ENCODE measurements at places on chromosomes 1 and 21. TPM values are rescaled to one million over a fixed set of nuclear protein-coding genes. Genes with fewer than 3 reads are reported as not detected.

TMPRSS2 gene
- total RNA-seq, result not detected

WLS gene
- 109 TPM for total RNA-seq

ZNF697 gene
- total RNA-seq, result 10.2 TPM

LRRC53 gene
- not detected for total RNA-seq

TENT5C gene
- total RNA-seq, result 9.0 TPM
